NCI-H526 treated with DMSO at 0.1 percent for 48 hours (cell line): ENCODE measurements at places on chromosomes 16 and 17.

DNA sequence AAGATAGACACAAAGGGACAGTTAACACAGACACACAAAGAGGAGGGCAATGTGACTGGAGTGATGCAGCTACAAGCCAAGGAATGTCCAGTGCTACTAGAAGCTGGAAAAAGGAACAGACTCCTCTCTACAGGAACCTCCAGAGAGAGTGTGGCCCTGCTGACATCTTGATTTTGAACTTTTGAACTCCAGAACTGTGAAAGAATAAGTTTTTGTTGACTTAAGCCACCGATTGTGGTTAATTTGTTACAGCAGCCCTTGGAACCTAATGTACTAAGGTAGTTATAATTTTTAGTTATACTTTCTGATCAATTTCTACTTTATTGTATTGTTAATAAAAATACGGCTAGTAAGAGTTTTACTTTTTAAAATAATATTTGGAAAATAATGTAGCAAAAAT lies 129.1 kb downstream of the MYO1D start:
- DNase-seq: no peak

DNA sequence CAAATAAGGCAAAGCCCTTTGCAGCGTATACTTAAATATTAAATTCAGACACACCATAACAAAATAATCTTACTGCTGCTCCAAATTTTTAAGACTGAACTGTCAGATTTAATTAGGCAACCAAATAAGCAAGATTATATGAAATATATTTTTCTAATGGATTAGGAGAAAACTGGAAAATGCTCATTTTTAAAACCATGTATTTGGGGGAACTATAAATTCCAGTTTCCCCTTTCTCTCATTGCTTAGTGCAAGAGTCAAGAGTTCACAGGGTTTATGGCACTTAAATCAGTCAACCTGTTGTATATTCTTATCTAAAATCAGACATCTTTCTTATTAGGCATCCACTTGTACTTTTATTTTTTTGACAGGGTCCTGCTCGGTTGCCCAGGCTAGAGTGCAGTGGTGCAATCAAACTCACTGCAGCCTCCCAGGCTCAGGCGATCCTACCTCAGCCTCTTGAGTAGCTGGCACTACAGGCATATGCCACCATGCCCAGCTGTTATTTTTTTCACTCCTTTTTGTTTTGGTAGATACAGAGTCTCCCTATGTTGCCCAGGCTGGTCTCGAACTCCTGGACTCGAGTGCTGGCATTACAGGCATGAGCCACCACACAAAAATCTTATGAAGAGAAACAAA lies 2.1 kb upstream of the KANSL1 start:
- no peak for DNase-seq

- no peak for DNase-seq
Measured at GRCh38 chr16:26668026-26668425, 398.7 kb upstream of the C16orf82 start.

DNA sequence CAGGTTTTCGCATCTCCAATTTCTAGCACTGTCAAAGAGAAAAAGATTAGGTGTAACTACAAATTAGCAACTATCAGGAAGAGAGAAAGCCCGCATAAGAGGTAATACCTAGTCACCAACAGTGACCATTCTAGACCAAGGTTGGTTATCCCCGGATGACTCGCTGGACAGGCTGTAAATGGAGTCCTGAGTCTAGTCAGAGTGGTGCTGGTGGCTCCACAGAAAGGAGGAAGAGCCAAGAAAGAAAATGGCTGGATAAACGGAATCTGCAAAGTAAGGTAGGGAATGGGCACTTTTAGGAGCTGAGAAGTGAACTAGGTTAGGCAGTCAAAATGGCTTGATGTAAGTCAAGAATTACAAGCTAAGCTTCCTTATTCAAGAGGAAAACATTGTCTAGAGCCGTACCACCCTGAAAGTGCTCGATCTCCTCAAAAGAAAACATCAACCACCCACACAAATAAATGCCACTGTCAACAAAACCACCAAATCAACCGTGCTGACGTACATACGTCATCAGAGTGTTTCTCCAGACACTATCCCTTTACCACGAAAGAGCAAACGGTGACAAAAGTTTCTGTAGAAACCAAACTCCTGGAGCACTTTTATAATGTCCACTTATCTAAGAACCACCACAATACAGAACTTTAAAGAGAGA lies 2.2 kb downstream of the GSPT1 start:
- DNase-seq: no peak

DNA sequence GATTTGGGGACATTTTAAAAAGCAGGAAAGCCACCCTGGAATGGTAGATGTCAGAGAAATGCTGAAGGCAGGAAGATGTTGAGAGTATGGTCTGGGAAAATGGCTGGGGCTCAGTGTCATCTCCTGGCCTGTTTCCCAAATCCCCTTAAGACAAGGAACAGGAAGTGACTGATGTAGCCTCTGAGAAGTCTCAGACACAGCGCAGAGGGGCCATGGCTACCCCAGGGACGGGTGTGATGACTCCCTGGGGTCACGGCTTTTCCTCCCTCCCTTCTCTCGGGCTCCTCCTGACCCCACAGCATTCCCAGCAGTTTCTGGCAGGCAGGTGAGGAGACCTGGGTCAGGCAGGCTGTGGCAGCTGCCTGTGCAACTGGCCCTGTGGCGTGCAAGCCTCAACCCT lies 45.4 kb downstream of the RAP1GAP2 start:
- DNase-seq: no peak
